ENCODE measurements at places on chromosomes 5 and 9.

DNA sequence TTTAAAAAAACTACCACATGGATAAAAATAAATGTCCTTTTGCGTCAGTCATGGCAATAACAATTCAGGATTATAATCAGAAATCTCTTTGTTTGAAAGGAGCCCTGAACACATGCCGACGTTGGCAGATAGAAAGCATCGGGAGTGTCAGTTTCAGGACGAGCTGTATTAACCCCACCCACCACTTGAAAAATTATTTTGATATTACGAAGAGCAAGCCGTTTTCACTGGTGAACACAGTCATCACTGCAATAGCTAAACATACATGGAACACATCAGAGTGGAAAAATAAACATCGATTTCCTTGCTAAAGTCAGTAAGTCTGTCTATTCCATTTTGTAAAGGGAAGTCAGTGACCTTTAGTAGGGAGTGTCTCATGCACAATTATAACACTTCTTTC is 266.4 kb upstream of the FBXL7 start:
- DNase-seq: no peak

- DNase-seq: no peak
These were observed 46.2 kb upstream of the RUFY1 start for GRCh38 chr5:179504191-179504590.

DNA sequence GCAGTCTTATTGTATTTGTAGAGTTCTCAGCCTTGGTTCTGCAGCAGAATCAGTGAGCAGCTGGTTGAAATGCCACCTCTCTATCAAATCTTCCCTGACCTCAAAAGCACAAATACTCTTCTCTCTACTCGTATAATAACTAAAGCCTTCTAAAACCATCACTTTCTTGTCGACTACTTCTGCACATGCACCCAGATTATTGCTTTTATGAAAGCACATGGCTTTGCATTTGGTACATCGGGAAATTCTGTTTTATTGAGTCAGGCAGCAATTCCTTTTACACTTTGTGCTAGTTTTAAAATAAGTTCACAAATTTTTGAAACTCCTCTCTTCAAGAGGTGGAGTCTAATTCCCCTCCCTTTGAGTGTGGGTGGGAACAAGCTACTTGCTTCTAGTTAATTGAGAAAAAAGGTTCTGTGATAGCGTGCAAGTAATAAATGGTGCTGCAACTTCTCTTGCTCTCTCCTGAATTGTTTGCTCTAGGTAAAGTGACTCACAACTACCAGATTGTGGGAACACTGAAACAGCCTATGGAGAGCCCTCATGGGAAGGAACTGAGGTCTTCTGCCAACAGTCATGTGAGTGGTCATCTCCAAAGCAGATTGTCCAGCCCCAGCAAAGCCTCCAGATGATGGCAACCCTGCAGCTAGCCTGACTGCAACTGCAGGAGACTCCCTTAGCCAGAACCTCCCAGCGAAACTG is 66.0 kb upstream of the TAF1L start:
- DNase-seq: no peak

- DNase-seq: no peak
These were observed 94.1 kb downstream of the PLCXD3 start for GRCh38 chr5:41416336-41416735.

DNA sequence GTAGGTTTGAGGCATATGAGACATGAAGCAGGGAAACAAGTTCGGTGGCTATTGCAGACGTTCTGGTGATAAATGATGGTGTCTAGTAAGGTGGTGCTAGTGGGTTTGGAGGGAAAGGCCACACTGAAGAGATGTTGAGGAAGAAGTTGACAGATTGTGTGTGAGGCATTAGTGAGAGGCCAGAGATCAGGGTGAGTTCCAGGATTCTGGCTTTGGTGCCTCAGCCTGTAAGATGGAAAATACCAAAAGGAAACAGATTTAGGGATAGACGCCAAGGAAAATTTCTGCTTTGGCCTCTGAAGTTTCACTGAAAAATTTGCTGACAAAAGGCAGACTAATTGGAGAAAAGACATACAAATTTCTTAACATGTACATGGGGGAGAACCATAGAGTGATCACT is 6.4 kb upstream of the PAIP1 start:
- DNase-seq: no peak

- DNase-seq: no peak
These were observed 19.0 kb upstream of the SMAD5 start for GRCh38 chr5:136113606-136114005.

- DNase-seq: no peak
These were observed 13.5 kb downstream of the WDR5 start for GRCh38 chr9:134149380-134149779.

GRCh38 chr5:174419540-174420132 is 304.7 kb upstream of the MSX2 start:
- DNase-seq: peak; percentile 30

- no peak for DNase-seq
These were observed 97.0 kb downstream of the MEF2C start for GRCh38 chr5:88785746-88786565.

- no peak for DNase-seq
These were observed 20.8 kb downstream of the SNCAIP start for GRCh38 chr5:122332599-122333555.

GRCh38 chr5:102811972-102812371 is 56.9 kb downstream of the PAM start:
- no peak for DNase-seq

GRCh38 chr5:140342287-140342686 is 4.1 kb downstream of the HBEGF start:
- no peak for DNase-seq

DNA sequence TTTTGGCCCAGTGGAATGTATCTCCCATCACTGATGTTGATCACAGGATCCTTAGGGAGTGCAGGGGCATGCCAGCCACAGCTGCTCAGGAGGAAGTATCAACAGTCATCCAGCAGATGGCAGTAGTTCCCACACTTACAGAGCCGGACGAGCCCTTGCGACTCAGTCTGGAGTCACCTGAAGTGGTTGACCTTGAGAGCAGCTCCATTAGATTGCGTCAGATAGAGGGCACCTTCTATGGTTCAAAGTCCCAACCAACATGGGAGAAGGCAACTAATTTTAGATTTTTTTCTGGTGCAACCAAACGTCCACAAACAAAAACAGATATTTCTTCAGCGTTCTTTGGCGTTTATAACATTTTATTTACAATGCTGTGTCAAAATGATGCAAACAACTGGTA is 124.5 kb downstream of the EGFLAM start:
- no peak for DNase-seq

DNA sequence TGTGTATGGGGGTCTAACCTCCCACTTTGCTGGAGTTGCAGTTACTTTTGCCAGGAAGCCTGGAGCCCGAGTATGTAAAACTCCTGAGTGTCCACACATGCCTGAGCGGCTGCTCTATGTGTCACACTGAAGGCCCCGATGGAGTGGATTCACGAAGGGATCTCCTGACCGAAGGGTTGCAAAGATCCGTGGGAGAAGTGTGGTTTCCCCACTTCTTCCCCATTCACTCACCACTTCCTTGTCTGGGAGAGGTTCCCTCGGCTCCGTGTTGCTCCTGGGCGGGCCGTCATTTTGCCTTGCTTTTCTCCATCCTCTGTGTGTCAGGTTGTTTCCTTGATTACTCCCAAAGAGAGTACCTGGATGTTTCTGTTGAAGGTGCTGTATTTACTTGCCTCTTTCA is 16.2 kb upstream of the IL3 start:
- DNase-seq: no peak

DNA sequence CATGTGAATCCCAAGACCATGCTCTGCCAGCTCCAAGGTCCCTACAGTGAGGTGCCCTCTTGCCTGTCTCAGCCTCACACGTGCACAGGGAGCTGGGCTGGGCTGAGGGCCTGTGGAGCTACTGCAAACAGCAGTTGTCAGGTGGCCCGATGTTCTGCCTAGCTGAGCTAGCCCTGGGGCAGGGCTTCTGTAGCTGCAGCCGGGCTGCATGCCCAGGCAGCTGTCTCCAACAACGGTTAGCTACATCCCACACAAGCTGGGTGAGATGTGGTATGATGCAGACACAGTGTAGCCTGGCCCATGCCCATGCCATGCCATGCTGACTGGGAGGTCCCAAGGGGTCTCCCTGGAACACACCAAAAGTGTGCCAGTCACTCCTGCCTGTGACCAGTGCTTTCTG is 62.0 kb downstream of the MACROH2A1 start:
- no peak for DNase-seq

DNA sequence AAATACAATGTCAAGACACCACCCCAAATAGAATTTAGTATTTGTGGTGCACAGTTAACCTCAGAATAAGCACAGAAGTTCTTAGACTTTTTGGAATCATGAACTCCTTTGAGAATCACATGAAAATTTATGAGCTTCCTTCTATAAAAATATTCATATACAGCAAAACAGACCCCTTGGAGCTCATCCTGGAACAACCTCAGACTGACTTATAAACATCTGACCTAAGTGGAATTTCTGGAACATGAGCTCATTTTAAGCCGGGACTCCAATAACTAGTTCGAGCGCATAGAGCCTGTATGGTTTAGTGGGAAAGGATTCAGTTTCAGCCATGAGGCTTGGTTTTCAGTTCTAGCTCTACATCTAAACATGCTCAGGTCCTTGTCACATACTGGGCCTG is 192.3 kb downstream of the DEPDC1B start:
- DNase-seq: no peak

DNA sequence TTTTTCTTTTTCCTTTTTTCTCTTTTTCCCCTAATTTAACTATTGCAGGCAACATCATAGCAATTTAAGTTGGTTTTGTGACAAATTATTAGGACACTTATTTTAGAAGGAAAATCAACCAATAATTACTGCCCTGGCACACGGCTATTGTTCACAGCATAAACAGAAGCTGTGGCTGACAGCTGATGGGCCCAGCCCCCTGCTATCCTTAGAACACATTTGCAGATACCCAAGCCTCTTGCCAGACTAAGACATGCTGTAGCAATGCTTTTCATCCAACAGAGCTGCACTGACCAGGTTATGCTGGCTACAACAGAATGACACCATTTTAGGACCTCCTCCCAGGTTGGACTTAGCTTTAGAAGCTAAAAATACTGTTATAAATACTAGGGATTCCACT is 852.7 kb upstream of the DMAC1 start:
- no peak for DNase-seq

DNA sequence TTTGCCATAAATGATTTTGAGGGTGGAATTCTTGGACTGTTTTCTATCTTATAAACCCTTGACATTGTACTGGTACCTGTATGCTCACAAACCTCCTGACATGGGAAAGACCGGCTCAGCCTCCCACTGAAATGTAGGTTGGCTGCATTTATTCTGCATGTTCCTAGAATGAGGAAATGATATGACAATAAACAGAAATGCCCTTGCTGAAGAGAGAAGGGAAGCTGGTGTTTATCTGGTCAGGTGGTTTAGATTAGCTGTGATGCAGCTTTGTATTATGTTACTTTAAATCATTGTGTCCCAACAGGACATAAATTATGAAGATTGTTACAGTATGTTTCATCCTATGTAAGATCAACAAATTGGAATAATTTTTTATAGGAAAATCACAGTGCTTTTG is 23.1 kb upstream of the CATSPER3 start:
- DNase-seq: no peak

DNA sequence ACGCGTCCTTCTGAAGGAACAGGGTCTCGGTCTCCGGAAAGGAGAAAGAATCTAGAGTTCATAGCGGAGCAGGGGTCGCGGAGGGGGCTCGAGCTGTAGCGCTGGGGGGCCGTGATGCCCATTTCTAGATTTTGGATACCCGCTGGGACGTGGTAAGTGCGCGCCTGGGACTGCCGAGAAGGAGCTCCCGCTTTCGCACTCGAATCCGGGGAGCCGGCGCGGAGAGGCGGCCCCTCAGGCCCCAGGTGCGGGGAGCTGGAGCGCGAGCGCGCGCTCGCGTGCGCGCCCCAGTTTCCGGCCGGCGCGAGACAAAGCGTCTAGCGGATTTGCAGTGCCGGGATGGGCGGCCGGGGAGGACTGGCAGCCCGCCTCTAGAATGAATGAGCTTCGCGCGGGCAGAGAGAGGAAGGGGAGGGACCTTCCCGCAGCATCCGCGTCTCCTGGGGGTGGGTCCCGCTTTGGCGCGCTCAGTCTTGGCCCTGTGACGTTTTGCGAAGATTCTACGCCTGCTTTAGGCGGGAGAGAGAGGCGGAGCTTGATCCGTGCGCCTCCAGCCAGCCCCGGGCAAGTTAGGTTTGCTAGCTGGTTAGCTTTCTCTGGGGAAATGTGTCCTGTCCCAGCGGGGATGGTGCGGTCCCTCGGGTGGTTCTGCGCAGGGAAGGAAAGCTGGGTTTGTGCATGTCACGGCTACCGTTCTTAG is 1.2 kb downstream of the LMNB1 start:
- DNase-seq: peak; percentile 75

DNA sequence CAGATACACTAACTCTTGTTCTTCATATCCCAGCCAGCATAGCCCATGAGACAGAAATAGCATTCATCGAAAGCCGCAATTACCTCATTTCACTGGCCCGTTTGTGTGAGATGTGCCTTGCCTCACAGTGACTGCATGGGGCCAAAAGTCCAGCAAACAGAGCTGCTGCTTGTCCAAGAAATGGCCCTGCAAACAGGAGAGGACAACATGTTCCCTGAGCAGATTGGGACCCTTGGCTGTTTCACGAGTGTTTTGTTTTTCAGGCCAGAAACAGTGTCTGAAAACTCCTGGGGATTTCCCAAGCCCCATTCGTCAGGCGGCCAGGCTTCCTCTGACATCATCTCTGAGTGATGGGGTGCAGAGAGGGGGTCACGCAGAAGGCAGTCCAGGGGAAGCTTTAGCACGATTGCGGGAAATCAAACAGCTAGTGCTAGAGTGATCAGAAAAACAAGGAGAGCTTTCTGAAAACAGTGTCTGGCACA is 503.6 kb upstream of the PAPPA start:
- no peak for DNase-seq

- DNase-seq: no peak
These were observed 19.8 kb upstream of the ZNF354A start for GRCh38 chr5:178750230-178750629.

DNA sequence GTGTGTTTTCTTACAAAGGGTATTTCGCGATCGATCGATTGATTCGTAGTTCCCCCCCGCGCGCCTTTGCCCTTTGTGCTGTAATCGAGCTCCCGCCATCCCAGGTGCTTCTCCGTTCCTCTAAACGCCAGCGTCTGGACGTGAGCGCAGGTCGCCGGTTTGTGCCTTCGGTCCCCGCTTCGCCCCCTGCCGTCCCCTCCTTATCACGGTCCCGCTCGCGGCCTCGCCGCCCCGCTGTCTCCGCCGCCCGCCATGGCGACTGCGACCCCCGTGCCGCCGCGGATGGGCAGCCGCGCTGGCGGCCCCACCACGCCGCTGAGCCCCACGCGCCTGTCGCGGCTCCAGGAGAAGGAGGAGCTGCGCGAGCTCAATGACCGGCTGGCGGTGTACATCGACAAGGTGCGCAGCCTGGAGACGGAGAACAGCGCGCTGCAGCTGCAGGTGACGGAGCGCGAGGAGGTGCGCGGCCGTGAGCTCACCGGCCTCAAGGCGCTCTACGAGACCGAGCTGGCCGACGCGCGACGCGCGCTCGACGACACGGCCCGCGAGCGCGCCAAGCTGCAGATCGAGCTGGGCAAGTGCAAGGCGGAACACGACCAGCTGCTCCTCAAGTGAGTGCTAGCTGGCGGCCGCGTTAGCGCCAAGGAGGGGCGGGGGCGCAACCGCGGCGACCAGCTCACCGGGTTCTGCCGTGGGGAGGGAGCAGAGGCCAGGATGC is 480 bp downstream of the LMNB1 start:
- DNase-seq: peak; percentile 35

Measured in stimulated activated CD8-positive, alpha-beta memory T cell treated with anti-CD3 and anti-CD28 coated beads, Interleukin-2, amount 100 ng/mL, for 1 hour (primary cell).